Effector CD8-positive, alpha-beta T cell (primary cell): ENCODE measurements at places on chromosomes 7 and 10.

DNA sequence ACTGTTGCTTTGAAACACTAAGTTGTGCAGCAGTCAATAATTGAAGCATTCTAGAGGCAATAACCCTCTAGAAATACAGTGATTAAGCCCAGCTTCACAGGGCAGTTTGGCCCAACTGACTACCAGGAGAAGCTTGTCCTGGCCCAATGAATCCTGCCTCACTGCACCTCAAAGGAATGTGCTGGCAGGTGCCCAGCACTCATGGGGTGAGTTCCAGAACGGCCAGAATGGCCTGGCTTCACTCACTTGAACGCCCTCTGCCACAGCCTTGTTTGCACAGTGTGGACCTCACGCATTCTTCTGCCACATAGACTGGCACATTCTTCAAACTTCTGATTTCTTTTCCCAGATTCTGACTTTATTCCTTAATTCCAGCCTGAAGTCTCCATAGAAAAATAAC, 6.6 kb upstream of the ITIH2 start:
- no peak for DNase-seq

GRCh38 chr7:2529161-2530070, 9.8 kb downstream of the LFNG start:
- DNase-seq = peak; percentile 46

GRCh38 chr10:133059571-133059970, 28.2 kb upstream of the ADGRA1 start:
- no peak for DNase-seq

GRCh38 chr10:1608851-1609647, 128.3 kb downstream of the ADARB2 start:
- DNase-seq = no peak

DNA sequence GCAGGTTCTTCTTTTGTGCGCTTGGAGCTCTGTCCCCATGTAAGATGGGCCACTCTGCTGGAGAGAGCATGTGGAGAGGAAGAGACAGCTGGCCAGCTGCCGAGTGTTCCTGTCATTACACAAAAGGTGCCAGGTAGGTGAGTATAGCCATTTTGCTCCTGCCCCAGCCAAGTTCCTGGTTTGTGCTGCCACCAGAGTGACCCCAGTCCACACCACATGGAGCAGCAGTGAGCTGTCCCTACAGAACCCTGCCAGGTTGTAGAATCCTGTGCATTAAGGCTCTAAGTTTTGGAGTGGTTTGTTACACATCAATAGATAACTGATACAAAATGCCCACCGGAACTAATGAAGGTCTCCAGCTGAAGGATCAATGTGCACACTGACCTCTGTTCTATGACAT, 84.6 kb upstream of the GHITM start:
- no peak for DNase-seq

DNA sequence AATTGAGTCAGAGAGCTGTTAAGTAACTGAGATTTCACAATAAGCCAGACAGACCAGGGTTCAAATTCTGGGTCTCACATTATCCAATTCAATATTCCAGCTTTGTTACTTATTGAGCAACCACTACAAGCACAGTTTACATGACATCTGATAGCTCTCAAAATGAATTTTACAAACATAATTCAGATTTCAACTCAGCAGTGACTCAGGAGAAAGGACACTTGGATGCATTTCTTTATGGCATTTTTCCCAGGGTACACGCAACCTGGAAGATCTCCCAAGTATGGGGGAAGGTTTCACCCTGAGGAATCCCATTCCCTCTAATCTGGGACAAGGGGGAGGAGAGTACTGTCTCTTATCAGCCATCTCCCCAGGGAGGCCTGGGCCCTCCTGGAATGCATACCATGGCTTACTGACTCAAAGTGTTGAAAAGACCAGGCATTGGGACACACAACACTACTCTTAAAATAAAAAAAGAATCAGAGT, 102.4 kb downstream of the CFTR start:
- DNase-seq = no peak

GRCh38 chr10:98620503-98620902, 173.8 kb upstream of the HPS1 start:
- no peak for DNase-seq

GRCh38 chr10:49508249-49508648, 30.7 kb downstream of the ERCC6 start:
- no peak for DNase-seq

GRCh38 chr10:69451209-69451783, at the start of gene TSPAN15:
Gene TSPAN15, plus strand, starts transcription at chr10:69451465. Its CDS starts 130 bp downstream, at chr10:69451595.
- peak; percentile 62 for DNase-seq

GRCh38 chr10:114311496-114312209, 72.6 kb downstream of the VWA2 start:
- no peak for DNase-seq

- DNase-seq = no peak
These were observed 481.0 kb upstream of the SEMA3A start for GRCh38 chr7:84675633-84676034.

GRCh38 chr10:77533887-77534278, 103.7 kb downstream of the KCNMA1 start:
- DNase-seq = no peak

DNA sequence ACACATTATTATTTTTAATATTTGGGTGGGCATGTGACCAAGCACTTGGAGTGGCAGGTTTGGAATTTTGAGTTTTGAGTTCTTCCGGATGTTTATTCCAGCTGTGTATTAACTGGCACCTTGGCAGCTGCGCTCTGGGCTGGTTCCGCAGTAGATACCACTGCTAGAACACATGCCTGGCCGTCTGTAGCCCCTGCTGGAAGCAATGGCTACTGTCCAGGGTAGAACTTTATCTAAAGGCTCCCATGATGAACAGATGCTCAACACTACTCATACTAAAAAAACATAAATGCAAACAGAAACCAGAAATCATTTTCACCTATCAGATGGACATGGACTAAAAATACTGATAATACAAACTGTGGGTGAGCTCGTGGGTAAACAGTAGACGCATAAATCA, 19.4 kb upstream of the SH3PXD2A start:
- DNase-seq = no peak

DNA sequence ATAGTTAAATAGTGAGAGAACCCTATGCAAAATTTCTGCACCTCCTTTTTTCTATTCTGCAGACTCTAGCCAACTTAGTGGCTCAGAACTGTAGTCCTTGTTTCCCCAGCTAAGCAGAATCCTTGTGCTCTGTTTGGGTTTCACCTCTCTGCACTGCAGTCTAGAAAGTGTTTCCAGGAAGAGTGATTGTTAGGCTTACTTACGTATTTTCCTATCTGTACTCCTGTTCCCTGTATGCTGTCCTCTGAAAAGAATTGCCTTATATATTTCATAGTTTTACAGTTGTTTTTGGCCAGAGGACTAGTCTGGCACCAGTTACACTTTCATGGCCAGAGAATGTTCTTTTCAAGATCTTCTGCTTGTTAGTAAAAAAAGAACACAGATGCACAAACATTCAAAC, 154.6 kb upstream of the POT1 start:
- no peak for DNase-seq

DNA sequence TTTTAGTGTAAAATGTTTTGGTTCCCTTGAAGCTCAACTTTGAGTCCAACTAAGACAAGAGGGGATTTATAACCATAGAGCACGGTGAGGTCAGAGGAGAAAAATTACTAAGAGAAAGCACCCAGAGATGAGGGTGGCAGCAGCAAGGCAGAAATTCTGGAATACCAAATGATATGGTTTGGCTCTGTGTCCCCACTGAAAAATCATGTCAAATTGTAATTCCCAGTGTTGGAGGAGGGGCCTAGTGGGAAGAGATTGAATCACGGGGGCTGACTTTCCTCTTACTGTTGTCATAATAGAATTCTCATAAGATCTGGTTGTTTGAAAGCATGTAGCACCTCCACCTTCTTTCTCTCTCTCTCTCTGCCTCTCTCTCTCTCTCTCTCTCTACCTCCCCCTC, 19.4 kb upstream of the AKR1C1 start:
- no peak for DNase-seq

- no peak for DNase-seq
These were observed 104.8 kb downstream of the EMX2 start for GRCh38 chr10:117647306-117647705.

- no peak for DNase-seq
These were observed 31.3 kb downstream of the PAX2 start for GRCh38 chr10:100776671-100777070.

- peak; percentile 55 for DNase-seq
These were observed 4.1 kb downstream of the IMPDH1 start for GRCh38 chr7:128405471-128406313.

DNA sequence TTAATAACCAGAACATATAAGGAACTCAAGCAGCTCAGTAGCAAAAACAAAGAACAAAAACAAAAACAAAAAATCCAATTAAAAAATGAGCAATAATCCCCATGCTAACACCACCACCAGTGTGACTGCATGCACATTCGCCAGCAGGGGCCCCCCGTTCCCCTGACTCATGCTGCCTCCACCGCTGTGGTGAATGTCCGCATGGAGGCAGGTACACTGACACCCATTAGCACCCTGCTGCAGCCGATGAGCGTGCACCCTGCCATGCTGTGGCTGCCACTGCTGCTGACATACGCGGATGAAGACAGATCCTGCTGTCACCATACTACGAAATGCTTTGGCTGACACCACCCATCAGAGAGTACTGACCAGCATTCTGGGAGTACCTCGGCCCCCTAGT, 321.6 kb upstream of the LRRTM3 start:
- no peak for DNase-seq

DNA sequence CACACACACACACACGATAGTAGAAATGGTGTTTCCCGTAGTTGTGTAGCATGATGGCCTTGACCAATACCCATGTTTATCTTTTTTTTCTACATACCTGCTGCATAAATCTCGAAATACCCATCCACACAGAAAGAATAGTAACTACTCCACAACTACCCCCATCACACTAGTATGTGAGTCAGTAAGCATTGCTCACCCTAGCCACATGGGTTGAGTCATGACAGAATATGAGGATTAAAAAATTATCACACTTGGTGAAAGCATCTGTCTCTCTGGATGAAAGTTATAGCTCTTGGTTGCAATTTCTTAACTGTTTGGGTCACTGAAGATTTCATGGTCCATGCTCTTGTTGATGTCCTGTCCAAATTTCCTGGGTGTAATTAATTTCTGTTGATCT, 103.4 kb upstream of the MDFIC start:
- DNase-seq = no peak

DNA sequence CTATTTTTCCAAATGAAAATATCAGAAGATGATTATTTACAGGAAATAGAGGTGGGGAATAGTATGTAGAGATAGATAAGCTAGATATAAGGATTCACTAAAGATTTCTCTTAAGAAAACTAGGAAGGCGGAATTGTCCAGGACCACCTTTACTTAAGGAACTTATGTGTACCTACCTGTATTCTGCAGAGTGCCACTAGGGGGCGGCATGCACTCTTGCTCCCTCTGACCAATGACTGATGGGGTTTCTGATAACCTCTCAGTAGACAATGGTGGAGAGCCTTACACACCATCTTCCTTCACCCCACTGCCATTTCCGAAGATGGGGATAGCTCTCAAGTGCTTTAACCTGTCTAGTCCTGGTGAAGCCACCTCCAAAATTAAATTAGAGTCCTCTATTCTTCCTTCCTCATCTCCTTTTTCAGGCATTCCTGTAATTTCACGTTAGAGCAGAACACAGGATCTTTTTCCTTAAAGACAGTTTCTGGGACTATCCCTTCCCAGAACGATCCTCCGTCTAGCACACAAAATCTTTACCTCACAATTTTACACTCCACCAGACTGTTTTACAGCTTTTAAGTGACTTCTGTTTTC, 453.1 kb downstream of the SORCS1 start:
- no peak for DNase-seq

DNA sequence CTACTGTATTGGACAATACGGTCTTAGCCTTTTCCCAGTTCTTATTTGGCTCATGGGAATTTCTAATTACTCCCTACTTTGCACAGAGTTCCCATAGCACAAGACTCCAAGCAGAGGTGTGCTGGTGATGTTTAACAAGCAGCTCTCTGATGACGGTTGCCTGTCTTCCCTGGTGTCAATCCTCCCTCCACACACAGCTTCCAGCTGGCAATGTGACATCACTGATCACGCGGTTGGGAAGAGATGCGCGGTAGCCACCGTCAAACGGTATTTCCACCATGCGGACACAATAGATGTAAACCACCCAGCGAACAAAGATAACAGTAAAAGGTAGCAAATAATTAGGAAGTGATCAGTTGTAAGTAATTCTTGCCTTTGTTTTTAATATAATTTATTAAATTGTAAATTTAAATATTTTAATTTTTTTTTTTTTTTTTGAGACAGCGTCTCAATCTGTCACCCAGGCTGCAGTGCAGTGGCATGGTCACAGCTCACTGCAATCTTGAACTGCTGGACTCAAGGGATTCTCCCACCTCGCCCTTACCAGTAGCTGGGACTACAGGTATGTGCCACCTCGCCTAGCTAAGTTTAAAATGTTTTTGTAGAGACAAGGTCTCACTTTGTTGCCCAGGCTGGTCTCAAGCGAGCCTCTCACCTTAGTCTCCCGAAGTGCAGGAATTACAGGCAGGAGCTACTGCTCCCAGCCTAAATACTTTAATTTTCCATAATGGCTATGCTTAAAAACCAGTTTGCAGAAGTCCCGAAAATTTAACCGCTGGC, 36.3 kb upstream of the IL15RA start:
- DNase-seq = no peak

GRCh38 chr7:26760501-26760900, 103.9 kb downstream of the SKAP2 start:
- no peak for DNase-seq

DNA sequence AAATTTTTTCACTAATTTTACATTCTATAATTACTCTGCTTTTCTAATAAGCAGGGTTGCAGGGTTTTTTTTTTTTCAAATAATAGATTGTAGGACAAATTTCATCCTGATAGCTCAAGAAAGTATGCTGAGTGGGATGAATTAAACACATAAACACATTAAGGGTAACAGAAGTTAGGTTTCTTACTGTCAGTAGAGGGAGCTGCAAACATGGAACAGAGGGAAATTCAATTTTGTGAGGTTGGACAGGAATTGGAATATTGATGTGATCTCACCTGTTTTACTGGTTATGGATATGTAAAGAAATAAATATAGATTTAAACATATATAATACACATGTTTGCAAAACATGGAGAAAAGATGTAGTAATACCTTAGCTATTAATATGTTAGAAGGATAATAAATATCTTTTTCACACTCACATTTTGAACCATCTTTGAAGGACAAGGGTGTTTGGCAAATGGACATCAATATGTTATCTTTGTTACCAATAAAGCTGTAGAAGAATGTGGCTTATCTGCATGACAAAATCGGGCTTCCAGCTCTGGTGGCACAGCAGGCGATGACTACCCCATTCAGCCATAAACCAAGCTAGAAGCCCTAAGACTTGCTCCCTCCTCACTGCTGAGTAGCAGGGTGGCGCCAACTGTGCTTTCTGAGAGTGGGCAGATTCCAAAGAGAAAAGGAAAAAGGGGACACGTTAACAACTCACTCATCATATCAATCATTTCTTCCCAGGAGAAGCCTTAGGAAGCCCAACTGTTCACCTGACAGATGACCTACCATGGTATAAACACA, 1257.4 kb downstream of the GATA3 start:
- DNase-seq = no peak

GRCh38 chr10:69292459-69292858, 14.2 kb downstream of the HK1 start:
- no peak for DNase-seq
